Stimulated activated CD4-positive, alpha-beta T cell treated with anti-CD3 and anti-CD28 coated beads, Interleukin-4, amount 100 ng/mL, for 24 hours (primary cell): ENCODE measurements at places on chromosomes 7 and 10.

DNA sequence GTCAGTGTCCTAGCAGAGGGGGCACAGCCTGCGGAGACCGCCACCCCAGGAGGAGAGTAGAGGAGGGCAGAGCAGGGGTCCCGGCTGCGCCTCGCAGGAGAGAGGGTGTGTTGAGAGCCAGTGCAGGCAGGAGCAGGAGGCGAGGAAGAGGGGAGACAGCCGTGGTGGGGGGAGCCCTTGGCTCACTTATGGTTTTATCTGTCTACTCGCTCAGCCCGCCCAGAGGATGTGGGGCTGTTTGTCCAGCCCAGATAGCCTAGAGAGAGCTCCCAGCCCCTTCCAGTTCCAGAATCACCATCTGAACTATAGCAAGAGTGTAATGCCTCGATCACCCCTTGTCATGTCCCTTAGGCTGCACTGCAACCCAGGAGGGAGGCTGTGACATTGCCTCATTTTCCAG lies 26.6 kb downstream of the SLC29A3 start:
- DNase-seq, result no peak

- DNase-seq, result no peak
Observed at GRCh38 chr7:81908220-81908619, 138.4 kb upstream of the HGF start.

GRCh38 chr7:106883456-106884026 lies 18.5 kb downstream of the PIK3CG start:
- DNase-seq, result no peak

DNA sequence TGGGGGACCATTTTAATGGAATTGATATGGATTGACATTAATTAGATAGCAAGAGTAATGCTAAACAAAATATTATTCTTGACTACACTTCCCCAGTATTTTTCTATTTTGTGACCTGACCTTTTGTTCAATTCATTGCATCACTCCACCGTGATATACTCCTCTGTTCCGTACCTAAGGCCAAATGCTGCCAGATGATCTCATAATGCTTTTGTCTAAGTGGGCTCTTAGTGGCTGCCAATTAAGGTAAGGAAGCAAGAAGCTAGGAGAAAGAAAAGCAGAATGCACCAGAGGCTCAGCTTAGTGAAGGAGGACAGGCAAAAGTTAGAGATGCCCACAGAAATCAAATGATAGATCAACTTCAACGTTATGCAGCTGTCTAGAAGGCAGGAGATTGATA lies 36.4 kb downstream of the FEZF1 start:
- DNase-seq, result no peak

DNA sequence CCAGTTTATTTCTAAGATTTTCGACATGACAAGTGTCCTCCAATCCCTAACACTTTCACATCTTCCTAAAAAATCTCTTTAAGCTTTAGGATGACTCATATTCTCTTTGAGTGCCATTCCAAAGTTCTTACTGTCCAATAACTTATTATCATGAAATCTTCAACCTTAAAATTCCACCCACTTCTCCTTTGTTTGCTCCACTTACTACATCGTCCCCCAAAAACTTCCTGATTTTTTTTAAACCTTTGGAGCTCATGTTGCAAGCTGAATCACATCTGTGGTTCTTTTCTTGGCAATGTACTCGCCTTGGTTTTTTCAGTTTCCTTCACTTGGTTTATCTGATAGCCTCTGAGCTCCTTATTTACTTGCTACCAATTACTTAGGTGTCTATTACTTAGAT lies 39.2 kb upstream of the JCAD start:
- no peak for DNase-seq

DNA sequence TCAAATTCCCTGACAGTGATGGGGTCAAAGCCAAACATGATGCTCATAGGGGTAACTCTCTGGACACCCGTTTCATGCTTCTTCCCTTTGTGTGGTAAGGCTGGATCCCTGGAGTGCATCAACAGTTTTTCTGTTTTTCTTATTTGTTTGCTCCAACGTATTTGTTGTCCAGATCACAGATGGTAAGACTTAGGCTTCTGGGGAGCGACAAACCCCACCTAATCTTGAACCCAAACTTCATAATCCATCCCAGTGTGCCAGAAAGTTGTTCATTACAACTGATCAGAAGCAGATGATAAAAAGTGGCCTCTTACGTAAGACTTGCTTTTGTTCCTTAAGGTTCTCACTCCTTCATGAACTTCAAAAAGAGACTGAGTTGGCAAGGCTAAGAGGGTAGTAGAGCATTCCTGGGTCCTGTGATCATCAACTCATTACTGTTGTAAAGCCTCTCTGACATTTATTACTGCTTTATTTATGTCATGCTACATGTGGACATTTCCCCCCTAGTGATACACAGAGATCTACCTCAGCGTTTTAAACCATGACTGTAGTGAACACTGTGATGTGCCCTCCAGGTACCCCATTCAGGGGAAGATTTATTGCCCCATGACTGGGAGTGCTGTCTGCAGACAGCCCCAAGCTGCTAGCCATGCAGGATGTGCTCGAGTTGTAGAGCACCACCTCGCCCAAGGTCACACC lies 125.6 kb downstream of the CCDC71L start:
- no peak for DNase-seq

DNA sequence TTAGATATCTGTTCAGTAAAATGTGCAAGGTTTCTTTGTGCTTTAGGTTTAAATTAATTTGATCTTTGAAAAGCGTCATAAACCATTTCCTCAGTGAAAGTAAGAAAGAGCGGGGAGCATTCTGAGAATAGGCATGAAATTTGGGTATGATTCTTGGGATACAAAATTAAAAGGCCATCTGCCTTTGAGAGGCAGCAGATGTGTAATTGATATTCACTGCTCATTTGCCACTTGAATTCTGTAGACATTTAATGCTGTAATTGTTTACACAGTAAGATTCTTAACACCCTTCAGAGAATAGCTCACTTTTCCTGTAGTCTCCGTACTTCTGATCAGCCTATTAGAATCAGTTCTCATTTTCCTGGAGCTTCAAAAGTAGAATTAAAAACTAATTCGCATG lies 18.7 kb downstream of the FRMD4A start:
- no peak for DNase-seq

GRCh38 chr10:120715171-120715570 lies 136.0 kb upstream of the WDR11 start:
- DNase-seq, result no peak

- DNase-seq, result no peak
Observed at GRCh38 chr10:34480345-34480744, 334.8 kb downstream of the PARD3 start.

GRCh38 chr7:132964876-132965275 lies 117.0 kb downstream of the CHCHD3 start:
- DNase-seq, result no peak

DNA sequence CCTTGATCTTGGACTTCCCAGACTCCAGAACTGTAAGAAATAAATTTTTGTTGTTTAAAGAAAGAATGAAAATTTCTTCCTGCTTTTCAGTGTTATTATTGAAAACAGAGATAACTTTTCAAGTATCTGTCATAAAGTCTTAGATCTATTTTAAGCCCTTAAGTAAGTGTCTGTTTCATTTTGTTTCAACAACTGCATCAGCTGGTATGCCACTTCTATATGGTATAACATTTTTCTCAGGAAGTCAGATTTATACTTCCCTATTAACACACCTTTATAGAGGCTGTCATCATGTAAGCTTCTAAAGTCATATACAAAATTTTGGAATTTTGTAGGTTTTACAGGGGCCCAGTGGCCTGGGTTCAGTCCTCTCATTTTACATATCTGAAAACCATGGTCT lies 24.4 kb downstream of the RALA start:
- DNase-seq, result no peak

- DNase-seq, result no peak
Observed at GRCh38 chr10:86336341-86336740, 30.3 kb downstream of the GRID1 start.

GRCh38 chr7:16916738-16917137 lies 35.0 kb upstream of the AGR3 start:
- no peak for DNase-seq

- DNase-seq, result no peak
Observed at GRCh38 chr7:153380636-153381035, 621.1 kb downstream of the ACTR3B start.

- no peak for DNase-seq
Observed at GRCh38 chr10:90642136-90642535, 215.7 kb downstream of the HTR7 start.

- no peak for DNase-seq
Observed at GRCh38 chr7:44767912-44768627, 19.4 kb downstream of the ZMIZ2 start.

DNA sequence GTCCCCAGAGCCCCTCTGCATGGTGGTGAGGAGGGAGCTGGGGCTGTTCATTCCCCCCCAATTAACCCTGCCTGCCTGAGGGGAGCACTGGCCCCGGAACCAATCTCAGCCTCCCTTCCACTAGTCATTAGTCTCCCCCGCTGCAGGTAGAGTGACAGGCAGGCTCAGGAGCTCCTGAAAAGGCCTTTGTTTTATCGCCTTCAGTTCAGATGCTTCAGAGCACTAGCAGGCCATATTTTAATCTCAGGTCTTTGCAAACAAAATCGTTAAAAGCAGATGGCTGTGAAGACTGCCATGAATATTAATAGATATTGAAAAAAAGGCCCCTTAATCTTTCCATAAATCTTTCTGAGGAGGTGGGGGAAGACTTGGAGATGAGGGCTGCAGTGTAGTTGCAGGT lies 250.7 kb downstream of the RPS24 start:
- DNase-seq, result no peak

DNA sequence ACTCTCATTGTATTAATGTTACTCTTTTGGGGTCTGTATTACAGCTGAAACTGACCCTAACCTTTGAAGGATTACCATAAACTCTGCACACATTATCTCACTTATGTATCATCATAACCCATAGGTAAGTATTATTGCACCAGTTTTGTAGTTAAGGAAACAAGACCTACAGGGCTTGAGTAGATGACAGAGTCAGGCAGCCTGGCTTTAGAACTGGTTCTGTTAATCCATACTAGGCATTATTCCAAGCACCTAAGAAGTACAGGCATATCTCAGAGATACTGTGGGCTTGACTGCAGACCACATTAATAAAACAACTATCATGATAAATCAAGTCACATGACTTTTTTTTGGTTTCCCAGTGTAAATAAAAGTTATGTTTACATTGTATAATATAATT lies 17.1 kb upstream of the AKR1B1 start:
- DNase-seq, result no peak

- DNase-seq, result no peak
Observed at GRCh38 chr7:152876749-152877148, 117.2 kb downstream of the ACTR3B start.

DNA sequence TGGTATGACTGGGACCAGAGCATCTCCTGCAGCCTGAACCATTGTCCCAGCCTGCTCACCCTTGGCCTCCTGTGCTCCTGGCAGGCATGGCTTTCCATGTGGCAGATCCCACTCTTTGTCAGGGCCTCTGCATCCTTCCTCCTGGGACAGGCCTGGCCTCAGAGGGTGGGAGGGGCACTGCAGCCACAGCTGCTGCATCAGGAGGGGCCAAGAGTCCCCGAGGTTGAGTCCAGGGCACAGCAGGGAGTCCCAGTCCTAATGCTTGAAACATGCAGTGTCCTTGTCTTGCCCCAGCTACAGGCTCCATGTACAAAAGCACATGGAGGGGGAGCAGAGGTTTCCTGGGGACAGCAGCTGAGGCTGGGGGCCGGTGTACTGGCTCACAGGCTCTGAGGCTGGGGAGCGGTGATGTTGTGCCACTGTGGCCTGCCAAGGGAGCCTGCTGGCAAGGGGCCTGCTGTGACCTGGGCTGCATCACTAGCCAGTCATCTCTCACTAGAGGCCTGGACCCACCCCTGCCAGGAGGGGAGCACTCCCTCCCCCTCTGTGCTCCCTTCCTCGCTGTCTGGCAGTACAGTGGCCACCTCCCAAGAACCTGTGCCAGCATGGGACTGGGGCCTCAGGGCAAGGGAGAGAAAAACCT lies 144.8 kb downstream of the ZNF248 start:
- DNase-seq, result no peak

DNA sequence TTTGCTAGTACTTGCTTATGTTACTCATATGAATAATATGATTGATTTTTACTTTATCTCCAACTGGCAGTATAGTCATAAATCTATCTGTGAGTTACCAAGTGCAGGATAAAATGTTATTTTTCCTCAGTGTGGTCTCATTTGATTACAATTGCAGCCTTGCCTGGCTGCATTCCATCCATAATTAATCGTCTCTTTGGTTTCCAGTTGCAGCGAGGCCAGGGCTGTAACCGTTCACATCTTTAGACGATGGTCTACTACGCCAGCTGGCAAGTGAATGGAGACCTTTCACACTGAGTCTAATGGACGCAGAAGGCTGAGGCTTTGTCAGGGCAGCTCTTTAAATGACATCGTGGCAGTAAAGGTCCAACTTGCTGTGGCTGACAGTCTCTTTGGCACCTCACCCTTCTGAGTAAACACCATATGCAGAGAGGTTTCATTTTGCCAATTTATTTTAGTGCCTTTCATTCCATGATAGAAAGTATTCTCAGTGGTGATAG lies 84.0 kb downstream of the ARL4A start:
- DNase-seq, result no peak

GRCh38 chr7:34133356-34133982 lies 228.1 kb downstream of the BMPER start:
- DNase-seq, result no peak

GRCh38 chr10:71981015-71981875 lies 17.1 kb downstream of the CHST3 start:
- DNase-seq, result no peak

GRCh38 chr7:35720032-35720431 lies 25.1 kb upstream of the HERPUD2 start:
- no peak for DNase-seq

DNA sequence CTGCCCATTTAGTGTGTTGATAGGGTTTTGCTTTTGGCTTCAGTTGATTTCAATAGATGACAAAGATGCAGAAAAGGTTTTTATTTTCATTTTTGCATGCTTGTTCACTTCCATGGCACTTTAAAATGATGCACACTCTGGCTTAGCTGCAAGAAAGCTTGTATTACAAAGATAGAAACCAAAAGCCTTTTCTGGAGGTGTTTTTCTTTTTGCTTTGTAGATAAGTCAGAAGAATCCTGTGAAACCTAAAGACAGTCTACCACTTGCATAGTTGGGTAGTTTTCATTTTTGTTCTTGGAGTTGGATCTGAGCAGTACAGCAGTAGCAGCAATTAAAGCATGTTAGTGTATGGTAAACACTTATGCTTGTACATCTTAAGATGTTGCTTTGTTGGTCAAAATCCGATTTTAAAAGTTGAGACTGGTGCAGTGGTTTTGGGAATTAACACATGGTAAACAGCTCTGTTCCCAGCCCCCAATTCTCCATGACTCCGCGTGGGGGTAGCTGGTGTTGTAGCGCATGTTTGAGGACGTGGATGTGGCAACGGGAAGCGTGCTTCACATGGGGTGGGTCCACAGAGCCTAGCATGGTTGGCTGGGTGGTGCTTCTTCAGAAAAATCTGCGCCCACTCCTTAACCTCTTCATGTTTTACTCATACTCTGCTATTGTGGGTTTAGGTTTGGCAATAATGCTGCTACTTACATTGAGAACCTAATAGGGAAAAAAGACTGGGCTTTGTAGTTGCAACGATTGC lies 19.8 kb downstream of the CCNY start:
- peak; percentile 50 for DNase-seq

- no peak for DNase-seq
Observed at GRCh38 chr10:110625356-110625894, 18.7 kb upstream of the RBM20 start.

- DNase-seq, result no peak
Observed at GRCh38 chr7:7970531-7971307, 2.1 kb downstream of the GLCCI1 start.

- DNase-seq, result no peak
Observed at GRCh38 chr7:87548123-87548919, 52.4 kb downstream of the ABCB1 start.

GRCh38 chr7:116324582-116324981 lies 114.2 kb downstream of the TES start:
- no peak for DNase-seq
